IgD-negative memory B cell (primary cell): ENCODE measurements at places on chromosomes 6 and 20. TPM values are rescaled to one million over a fixed set of nuclear protein-coding genes. Genes with fewer than 3 reads are reported as not detected.

KIF25 gene
- polyA plus RNA-seq, result not detected

HLA-DQB1 gene
- polyA plus RNA-seq, result 155 TPM

ARMH2 gene
- 0.50 TPM for polyA plus RNA-seq

PLAGL2 gene
- polyA plus RNA-seq, result 4.8 TPM

RGL2 gene
- polyA plus RNA-seq, result 19.0 TPM

WFDC13 gene
- polyA plus RNA-seq, result not detected

SIM1 gene
- not detected for polyA plus RNA-seq

LTA gene
- polyA plus RNA-seq, result 16.3 TPM

UBE2J1 gene
- 193 TPM for polyA plus RNA-seq

GRM1 gene
- not detected for polyA plus RNA-seq

SRSF12 gene
- 0.41 TPM for polyA plus RNA-seq
